ENCODE measurements at places on chromosomes 4 and X.

DNA sequence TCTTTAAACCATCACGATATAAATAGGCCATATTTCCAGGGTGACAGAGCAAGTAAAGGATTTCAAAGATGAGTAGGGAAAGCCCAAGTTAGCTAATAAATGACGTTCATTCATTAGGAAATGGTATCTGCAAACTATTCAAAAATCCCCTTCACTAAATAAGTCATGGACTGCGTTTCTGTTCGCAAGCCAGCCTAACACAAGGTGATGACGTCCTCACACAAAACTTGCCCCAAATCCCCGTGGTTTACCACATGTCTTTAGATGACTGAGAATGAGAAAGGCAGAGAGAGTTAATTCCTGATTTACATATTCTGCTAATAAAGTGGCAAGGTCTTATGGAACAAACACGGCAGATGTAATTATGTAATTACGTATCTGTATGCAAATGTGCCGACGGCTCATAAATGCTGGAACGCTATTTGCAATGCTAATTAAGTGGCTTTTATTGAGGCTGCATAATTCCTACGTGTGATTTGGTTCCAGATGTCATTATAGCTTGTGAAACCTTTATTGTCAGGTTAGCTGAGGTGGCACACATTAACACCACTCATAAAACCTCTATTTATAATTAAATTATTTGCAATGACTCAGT, 437.7 kb upstream of the FRG1 start:
- DNase-seq, result no peak

DNA sequence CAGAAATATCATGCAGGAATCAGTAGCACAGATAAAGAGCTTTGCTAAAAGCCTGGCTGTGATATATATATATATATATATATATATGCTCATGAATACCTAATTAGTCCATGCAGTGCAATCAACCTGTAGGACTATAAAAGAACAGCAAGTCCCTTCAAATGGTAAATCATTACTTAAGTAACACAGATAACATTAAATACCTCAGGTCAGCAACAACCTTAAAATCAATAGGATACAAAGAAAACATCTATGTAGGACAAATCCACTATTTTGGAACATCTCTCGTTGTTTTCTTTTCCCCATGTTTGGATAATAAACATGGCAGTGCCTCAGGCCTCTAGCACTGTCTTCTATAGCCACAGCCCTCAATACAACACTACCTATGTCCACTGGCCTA, 106.6 kb downstream of the FNIP2 start:
- no peak for DNase-seq

DNA sequence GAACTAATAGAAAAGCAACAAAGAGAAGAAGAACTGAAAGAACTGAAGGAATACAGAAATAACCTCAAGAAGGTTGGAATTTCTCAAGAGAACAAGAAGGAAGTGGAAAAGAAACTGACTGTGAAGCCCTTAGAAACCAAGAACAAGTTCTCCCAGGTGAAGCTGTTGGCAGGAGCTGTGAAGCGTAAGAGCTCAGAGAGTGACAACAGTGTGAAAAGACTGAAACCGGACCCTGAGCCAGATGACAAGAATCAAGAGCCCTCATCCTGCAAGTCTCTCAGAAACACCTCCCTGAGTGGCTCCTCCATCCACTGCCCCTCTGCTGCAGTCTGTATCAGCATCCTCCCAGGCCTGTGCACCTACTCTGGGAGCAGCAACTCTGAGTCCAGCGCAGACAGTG, 8.4 kb upstream of the FHDC1 start:
- no peak for DNase-seq

DNA sequence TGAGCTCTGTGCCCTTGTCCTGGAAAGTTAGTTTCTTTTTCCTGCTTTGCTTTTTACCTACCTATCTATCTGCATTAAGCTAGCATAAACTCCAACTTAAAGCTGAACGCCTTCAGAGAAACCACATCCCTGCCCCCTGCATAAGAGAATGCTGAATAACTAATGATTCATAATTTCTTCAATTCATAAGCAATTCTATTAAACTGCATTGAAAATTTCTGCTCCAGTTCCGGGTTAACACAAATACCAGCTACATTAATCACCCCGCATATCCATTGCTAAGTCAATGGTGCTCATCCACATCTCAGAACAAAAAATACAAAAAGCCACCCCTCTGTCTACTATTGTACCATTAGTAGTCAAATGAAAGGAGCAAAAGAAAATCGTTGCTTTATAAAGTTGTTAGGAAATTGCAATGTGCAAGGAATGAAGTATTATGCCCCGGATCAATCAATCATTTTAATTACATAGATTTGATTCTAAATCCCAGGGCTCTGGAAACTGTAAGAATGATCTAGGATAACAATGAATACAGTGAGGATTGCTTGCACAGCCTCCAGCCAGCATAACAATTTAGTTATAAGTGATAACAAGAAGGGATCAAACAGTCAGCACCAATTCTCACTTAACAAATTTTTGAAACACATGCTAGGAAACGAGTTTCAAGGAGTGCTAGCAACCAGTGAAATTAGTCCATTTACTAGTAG, 106.8 kb downstream of the ELOVL6 start:
- DNase-seq, result no peak

- DNase-seq, result peak; percentile 40
These were observed 882 bp downstream of the MRFAP1 start for GRCh38 chr4:6641164-6641970.

DNA sequence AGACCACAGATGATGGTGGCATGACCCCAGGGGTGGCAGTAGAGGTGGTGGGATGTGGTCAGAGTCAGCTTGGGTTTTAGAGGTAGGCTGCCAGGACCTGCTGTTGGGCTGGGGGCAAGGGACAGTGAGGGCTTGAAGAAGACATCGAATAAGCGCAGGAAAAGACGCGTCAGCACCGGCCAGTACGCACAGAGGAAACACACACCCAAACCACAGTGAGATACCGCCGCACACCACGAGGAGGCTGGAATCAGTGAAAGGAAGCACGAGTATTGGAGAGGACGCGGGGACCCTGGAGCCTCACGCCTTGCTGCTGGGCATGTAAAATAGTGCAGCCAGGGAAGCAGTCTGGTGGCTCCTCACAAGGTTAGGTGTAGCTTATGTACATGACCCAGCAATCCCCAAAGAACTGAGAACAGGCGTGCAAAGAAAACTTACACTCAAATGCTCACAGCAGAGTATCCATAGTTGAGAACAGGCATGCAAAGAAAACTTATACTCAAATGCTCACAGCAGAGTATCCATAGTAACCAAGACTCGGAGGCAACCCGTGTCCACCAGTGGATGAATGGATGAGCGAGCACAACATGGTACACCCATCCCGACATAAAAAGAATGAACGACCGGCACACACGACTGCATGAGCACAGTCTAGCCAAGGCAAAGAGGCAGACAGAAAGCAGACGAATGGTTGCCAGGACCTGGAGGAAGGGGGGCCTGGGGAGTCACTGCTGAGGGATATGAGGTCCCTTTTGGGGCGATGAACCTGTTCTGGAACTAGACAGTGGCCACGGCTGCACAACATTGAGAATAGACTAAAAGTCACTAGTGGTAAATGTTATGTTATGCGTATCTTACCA, 13.3 kb downstream of the PDZD4 start:
- peak; percentile 34 for DNase-seq

- no peak for DNase-seq
These were observed 141.3 kb downstream of the AFAP1 start for GRCh38 chr4:7798178-7798995.

GRCh38 chrX:124229374-124229773, 103.1 kb upstream of the TEX13D start:
- no peak for DNase-seq

DNA sequence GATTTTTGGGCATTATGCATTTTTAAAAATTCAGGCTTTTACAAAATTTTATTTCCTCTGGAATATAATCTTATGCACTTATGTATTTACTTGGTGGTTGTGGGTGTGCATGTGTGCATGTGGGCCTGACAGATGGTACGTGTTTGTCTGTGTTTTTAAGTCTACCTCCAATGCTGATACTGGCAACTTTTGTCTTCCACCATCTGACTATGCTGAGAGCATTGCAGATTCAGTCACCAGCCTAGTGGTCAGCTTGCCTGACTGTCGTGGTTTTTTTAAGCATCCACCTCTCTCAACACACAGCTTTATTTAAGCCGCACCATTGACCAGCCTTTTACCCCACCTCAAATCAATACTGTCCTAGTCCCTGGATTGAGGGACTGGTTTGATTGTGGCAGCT, 37.1 kb downstream of the FSTL5 start:
- no peak for DNase-seq

DNA sequence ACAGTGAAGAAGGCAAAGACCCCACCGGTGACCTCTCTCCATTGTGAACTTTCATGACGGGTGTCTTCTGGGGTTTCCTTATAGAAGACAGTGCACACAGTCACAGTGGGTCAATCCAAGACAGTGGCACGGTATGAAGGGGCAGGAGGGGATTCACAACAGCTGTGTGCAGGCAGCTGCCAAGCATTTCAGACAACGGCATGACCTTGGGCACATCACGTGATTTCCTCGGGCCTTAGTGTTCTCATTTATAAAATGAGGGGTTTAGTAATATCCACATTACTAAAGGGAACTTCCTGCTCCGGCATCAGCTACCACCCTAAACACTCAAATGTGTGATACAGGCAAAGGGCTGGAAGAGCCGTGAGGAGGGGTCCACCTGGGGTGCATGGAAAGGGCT, 42.9 kb downstream of the RBM47 start:
- no peak for DNase-seq

DNA sequence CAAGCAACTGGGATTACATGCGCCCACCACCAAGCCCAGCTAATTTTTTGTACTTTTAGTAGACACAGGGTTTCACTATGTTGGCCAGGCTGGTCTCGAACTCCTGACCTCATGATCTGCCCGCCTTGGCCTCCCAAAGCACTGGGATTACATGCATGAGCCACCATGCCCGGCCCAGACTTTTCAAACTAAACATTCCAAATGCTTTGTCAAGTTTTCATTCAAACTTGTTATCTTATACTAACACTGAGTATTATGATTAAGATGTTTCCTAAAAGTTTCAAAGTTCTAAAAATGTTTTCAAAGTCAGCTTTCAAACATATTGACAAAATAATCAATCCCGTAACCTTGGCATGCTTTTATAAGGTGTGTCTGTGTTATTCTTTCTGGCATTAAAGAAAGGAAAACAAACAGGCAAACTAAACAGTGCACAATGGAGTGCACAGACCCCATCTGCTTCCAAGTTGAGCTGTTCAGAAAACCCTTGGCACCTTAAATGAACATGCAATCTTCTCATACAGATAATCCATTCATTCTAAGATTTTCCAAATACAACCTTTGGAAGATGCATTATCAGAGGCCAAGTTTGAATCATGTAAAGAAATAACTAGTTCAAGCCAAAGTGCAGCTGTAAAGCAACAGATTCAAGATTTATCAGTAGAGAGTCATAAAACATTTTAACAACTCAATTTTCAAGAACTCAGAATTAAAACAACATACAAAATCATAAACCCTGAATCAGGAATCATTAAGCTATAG, 49.1 kb downstream of the ABCG2 start:
- DNase-seq, result no peak

- no peak for DNase-seq
These were observed 230.7 kb upstream of the STK26 start for GRCh38 chrX:131792356-131792749.

GRCh38 chr4:137345597-137345996, 186.7 kb downstream of the PCDH18 start:
- DNase-seq, result no peak

DNA sequence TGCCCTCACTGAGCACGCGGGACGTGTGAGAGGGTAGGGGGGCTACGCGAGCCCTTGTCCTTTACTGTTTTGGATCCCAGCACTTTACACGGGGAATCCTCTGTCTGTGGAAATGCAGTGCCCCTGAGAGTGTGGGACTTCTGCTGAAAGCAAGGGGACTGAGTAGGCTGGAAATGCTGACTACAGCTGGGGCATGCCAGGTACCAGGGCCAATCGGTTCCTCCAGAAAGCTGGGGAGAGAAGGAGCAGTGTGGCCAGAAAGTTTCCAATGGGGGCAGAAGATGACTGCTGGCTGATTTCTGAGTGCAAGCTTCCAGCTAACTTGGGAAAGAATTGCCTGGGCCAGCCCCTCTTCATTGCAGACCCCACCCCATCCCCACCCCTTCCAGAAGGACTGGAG, 1.5 kb downstream of the NHSL2 start:
- DNase-seq, result no peak

GRCh38 chrX:131675596-131676194, 131.8 kb downstream of the OR13H1 start:
- DNase-seq, result no peak

DNA sequence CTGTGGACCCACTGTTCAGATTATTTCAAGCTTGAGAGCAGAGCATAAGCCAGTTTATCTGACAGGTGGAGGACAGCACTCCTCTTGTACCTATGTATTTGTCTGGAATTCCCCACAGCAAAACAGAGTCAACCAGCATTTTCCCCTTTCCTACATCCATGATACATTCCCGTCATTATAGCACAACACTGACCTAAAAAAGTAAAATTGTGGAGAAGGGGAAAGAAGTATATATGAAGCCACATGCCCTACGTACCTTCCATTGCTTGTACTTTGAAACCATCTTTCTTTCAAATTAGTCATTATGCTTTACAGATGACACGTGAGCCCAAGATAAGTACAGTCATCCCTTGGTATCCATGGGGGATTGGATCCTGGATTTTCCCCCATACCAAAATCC, 73.3 kb downstream of the KLHL8 start:
- no peak for DNase-seq

GRCh38 chr4:77193511-77194102, 36.6 kb downstream of the CCNG2 start:
- peak; percentile 74 for DNase-seq

DNA sequence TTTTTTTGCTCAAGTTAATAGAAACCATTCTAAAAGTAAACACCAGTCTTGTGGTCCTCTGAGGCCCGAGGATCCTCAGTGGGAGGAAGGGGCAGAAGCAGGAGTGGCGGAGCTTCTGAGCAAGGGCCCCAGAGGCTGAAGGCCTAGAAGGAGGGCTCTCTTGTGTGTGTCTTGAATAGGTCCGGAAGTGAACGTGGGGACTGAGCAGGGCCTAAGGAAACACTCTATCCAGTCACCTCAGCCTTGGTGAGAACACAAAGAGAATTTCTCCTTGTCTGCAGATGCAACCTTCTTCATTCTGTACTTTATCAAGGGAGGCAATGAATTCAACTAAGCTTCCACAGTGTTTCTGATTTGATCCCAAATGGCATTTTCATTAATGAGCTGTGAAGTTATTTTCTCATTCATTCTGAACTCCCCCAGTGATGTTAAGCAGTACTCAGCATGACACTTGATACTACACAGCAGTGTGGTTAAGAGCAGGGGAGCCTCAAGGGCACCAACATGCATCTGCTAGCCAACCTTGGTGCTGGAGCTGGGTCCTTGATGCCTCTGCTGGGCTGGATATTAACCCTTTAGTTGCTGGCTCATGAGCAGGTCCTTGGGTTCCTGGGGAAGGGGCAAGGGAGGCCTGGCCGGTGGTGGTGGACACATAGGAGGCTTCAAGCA, 64.7 kb downstream of the RBM47 start:
- no peak for DNase-seq

DNA sequence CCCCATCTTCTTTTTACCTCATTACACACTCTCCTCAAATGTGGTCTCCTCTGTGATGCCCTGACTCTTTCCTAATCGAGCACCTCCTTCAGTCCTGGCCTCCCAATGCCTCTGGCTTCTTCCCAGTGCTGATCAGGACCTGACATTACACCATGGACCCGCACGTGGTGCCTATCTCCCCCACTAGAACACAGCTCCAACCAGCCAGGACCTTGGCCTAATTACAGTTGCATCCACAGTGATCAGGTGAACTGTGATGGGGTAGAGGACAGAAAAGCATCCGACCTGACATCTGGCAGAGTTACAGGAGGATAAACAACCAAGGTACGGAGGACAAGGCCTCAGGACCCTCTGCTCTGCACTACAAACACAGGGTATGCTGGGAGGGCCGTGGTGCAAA, 12.4 kb downstream of the LYAR start:
- DNase-seq, result no peak

Data from activated naive CD8-positive, alpha-beta T cell treated with anti-CD3 and anti-CD28 coated beads, Interleukin-2, amount 50 U/mL, for 24 hours (primary cell).